ENCODE measurements at places on chromosomes 16 and 17.
A peak's percentile ranks its signal among the peaks of the same experiment; 100 is the strongest.

DNA sequence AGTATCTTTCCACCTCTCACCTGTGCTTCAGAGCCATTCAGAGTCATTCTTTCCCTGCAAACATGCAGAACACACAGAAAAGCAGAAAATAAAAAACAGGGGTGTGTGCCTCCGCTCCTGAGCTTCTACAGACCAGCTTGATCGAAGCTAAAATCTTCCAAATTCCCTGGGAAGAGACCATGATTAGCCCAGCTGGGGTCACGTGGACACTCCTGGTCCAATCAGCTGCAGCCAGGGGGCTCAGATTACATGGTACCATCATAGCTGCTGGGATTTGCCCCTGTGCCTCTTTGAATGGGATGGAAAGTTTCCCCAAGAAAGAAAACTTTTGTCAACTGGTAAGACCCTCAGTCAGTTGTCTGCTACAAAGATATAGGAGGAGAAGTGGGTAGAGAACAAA is 159.9 kb downstream of the TMEM114 start:
- no peak for DNase-seq

- DNase-seq, result no peak
Measured at GRCh38 chr17:73360961-73361761, 49.4 kb upstream of the CDC42EP4 start.

DNA sequence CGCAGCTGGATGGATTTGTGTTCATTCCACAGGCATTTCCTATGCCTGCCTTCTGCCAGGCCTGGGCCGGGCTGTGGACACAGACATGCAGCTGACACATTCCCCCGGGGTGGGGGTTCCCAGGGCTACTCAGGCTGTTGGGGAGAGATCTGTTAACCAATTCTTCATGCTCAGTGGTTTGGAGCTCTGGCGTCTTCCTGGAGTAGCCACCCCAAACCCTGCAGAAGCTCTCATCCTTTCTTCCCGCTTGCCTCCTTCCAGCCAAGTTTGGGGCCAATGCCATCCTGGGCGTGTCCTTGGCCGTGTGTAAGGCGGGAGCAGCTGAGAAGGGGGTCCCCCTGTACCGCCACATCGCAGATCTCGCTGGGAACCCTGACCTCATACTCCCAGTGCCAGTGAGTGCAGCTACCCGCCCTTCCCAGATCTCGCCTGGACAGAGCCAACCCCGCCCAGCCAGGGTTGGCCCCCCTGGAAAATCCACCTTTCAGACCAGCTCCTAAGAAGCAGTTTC is 2.6 kb downstream of the ENO3 start:
- no peak for DNase-seq

DNA sequence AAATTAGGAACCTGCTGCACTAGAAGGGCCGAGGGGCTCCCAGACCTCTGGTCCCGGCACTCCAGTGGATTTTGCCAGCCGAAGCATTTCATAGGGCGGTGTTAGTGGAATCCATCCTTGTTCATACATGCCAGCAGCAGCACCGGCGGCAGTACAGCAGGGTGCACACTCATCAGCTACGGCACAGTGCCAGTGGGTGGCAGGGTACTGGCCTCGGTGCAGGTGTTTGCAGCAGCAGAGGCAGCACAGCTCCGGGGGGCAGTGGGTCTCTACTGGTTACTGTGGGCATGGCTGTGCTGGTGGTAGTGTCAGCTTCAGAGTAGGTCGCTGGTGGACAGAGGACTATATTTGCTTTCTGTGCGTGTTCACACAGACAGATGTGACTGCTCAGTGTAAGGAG is 985.7 kb downstream of the CDH8 start:
- DNase-seq, result no peak

DNA sequence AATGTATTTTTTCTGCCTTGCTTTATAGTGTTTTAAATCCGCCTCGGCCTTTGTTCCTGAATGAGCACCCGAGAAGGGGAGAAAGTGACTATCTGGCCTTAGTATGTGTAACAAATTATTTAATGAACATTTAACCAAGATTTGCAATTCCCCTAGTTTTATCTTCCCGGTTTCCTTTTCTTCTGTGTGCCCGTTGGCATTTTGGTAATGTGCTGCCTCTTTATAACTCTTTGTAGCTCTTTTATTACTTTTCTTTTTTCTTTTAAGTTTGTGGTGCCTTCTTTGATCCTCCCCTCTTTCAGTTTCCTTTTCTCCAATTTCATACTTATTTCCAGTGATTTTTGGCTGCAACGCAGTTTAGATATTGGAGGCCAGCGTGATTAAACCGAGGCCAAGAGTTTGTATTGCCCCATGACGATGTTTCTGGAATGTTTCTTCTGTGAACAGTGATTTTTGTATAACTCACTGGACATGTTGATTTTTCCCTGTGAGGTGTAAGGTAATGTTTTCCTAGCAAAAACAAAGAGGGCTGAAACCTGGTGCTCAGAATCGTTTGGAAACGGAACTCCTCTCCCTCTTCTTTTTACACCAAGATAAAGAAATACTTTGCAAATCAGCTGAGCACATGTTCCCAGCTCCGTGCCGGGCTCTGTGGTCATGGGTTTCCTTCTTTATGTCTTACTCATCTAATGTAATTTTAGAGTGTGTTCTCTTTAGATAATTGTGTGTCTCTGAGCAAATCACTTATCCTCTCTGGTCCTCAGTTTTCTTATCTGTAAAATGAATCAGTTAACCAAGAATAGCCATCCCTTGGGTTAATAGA is 344.3 kb downstream of the WWOX start:
- no peak for DNase-seq

GRCh38 chr17:10316801-10317542 is 55.8 kb downstream of the MYH13 start:
- peak; percentile 45 for DNase-seq

GRCh38 chr16:70372921-70373728 is 26.4 kb downstream of the DDX19A start:
- DNase-seq, result no peak

DNA sequence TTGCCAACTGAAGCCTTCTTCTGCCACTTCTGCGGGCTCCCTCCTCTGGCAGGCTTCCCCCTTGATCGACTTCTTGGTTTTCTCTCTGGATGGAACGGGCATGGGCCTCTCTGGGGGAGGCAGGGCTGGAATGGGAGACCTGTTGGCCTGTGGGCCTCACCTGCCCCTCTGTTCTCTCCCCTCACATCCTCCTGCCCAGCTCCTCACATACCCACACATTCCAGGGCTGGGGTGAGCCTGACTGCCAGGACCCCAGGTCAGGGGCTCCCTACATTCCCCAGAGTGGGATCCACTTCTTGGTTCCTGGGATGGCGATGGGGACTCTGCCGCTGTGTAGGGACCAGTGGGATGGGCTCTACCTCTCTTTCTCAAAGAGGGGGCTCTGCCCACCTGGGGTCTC is 6.5 kb upstream of the LASP1NB start:
- no peak for DNase-seq

GRCh38 chr16:89200124-89200849 is at the start of gene SLC22A31:
Gene SLC22A31 (minus strand): TSS chr16:89200537. CDS start chr16:89200501, 36 bp downstream.
- DNase-seq, result peak; percentile 60

GRCh38 chr16:68839831-68840230 is 3.5 kb upstream of the TANGO6 start:
- no peak for DNase-seq

- DNase-seq, result no peak
Measured at GRCh38 chr17:51442088-51442865, 181.9 kb downstream of the UTP18 start.

DNA sequence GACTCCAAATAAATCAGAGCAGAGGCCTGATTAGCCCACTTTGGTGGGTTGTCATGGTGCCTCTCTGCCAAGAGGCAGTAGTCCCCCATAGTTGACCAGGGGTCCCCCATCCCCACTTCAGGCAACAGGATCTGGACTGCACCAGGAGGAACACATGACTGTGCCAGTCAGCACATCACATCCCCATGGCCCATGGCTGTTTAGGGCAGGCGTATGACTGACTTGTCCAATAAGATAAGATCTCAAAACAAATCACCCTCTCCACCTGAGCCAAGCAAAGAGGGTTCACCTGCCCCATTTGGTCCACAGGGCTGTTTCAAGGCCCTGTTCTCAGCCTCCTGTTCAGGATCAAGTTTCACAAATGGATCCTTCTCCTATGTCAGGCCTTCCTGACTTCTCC is 93.3 kb downstream of the C16orf78 start:
- no peak for DNase-seq

DNA sequence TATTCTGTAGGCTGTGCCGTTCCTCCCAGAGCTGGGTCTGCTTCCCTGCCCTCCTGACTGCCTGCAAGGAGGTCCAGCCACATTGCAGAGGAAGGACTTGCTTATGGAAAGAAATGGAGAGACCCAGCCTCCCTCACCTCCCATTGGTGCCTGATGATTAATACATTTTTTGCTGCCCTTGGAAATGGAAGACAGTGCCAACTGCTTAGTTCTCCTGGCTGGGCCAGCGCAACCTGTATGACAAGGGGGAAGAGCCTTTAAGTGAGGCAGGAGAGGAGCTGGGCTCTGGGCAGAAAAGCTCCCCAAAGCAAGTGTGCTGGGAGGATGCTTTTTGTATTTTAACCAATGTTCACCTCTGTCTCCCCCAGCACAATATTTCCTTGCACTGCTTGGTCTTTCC is 238.5 kb downstream of the SOX9 start:
- no peak for DNase-seq

- no peak for DNase-seq
Measured at GRCh38 chr17:27920569-27920968, 27.4 kb upstream of the LYRM9 start.

DNA sequence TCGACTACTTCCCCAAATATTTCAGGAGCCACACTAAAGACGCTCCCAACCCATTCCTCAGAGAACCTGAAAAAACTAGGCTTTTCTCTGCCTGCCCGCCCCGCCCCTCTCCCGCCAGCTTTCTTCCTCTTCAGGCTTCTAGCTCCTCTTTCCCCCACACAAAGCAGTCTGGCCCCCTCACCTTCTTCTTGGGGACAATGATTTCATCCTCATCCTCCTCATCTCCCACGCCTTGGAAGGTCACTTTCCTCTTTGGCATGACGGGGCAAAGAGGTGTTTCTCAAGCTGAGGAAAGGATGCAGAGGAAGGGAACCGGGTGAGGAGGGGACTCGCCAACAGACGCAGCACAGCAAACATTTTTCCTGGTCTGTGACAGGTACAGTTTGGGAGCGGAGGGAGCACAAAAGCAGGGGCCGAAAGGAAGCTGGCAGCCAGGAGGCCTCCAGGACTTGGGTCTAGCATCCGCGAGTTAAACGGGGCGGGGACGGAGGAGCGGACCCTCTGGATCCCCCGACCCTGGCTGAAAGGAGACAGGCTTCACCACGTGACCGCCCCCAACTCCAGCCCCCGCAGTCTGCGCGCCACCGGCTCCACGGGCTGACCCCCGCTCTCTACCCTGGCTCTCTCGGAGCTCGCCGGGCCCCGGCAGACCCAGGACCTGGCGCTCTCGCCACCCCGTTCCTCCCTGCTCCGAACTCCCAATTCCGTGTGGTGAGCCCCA is 525 bp downstream of the CD2BP2 start:
- DNase-seq, result no peak

GRCh38 chr17:43800736-43801135 is 20.5 kb downstream of the CFAP97D1 start:
- DNase-seq, result no peak

- no peak for DNase-seq
Measured at GRCh38 chr17:67655478-67656148, 62.1 kb upstream of the NOL11 start.

- DNase-seq, result no peak
Measured at GRCh38 chr16:85151603-85152413, 39.5 kb upstream of the CIBAR2 start.

GRCh38 chr16:73019457-73020362 is 28.2 kb downstream of the ZFHX3 start:
- DNase-seq, result no peak

DNA sequence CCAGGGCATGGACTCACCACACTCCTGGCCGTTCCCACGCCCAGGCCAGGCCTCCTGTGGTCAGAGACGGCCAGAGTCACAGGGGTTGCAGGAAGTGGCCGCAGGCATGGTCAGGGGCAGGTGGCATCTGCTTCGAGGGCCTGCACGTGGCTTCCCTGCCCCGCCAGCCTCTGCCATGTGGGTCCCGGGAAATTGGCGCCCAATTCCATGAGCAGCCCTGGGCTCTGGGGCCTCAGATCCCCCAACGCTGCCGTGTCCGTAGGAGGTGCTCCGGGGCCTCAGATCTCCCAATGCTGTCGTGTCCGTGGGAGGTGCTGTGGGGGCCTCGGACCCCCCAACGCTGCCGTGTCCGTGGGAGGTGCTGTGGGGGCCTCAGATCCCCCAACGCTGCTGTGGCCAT is 9.7 kb upstream of the SSTR5 start:
- no peak for DNase-seq

GRCh38 chr17:75079023-75079373 is 8.8 kb upstream of the SLC16A5 start:
- no peak for DNase-seq

DNA sequence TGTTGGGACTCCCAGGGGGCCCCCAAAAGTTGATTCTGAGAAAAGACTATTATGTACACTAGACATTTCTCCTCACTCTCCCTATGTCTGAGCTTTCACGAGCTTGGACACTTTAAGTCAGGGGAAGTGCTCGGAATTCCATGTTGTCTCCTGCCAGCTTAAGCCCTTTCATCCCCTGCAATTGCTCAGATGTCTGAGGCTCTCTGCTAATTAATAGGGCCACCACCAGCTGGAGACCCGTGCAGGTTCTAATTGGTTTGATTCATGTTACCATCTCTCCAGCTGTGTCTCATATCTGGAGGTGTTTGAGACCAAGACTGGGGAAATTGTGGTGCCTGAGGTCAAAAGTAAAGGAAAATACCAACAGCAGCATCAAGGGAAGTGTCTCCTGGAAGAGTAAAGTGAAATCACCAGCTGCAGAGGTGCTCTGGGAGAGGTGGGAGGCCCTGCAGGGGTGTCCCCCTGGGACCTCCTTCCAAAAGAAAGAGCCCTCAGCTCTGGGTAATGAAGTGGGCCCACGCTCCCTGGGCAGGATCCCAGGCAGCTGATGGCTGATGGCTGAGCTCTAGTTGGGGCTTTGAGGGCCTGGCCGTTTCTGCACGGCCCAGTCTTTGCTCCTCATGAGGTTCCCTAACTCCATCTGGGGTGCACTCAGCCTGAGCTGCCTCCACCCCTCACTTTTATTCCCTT is 5.8 kb upstream of the UTS2R start:
- DNase-seq, result no peak

- no peak for DNase-seq
Measured at GRCh38 chr17:40268141-40268712, 19.5 kb upstream of the CDC6 start.

Measured in RPMI8226 (cell line).